OCI-LY7 (cell line): ENCODE measurements at places on chromosomes 4 and X. TPM values are rescaled to one million over a fixed set of nuclear protein-coding genes. Genes with fewer than 3 reads are reported as not detected.

DNA sequence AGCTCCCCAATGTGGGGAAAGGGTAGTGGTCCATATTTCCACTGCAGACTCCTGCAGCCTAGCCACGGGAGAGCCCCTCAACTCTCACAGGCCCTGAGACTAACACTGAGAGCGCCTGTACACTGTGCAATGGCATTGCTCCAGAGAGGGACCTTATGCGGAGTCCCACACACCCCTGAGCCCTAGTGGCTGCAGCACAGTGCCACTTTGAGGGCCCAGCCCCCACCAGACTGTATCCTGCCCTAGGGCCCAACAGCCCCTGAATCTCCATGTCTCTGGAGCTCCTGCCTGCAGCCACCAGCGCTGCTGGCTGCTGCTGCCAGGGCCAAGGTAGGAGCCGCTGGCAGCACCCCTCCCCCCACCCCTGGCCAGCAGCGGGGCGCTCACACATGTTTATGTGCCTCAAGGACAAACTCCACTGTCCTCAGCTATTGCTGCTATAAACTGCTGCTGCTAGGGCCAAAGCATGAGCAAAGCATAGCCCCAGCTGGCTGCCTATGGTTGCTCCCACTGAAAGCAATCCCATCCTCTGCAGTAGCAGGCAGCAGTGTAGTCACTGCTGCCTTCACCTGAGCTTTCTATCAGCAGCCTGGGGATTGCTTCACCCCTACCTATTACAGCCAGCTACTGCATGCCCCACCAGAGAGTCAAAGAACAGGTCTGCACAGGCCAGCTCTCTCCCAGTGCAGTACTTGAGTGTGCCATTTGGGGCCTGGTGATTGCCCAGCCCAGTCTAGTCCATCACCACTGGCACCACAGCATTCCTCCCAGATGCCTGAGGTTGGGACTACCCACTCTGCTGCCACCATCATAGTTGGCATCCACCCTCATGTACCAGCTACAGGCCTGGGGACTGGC lies 24.3 kb downstream of the TMEM154 start:
- no peak for DNase-seq

DNA sequence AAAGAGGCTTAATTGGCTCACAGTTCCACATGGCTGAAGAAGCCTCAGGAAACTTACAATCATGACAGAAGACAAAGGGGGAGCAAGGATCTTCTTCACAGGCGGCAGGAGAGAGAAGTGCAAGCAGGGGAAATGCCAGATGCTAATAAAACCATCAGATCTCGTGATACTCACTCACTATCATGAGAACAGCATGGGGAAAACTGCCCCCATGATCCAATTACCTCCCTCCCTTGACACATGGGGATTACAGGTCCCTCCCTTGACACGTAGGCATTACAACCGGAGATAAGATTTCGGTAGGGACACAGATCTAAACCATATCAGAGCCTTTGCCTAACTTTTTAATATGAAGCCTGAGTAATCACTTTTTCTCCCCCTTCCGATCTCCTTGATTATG lies 43.7 kb upstream of the MAPK10 start:
- no peak for DNase-seq

DNA sequence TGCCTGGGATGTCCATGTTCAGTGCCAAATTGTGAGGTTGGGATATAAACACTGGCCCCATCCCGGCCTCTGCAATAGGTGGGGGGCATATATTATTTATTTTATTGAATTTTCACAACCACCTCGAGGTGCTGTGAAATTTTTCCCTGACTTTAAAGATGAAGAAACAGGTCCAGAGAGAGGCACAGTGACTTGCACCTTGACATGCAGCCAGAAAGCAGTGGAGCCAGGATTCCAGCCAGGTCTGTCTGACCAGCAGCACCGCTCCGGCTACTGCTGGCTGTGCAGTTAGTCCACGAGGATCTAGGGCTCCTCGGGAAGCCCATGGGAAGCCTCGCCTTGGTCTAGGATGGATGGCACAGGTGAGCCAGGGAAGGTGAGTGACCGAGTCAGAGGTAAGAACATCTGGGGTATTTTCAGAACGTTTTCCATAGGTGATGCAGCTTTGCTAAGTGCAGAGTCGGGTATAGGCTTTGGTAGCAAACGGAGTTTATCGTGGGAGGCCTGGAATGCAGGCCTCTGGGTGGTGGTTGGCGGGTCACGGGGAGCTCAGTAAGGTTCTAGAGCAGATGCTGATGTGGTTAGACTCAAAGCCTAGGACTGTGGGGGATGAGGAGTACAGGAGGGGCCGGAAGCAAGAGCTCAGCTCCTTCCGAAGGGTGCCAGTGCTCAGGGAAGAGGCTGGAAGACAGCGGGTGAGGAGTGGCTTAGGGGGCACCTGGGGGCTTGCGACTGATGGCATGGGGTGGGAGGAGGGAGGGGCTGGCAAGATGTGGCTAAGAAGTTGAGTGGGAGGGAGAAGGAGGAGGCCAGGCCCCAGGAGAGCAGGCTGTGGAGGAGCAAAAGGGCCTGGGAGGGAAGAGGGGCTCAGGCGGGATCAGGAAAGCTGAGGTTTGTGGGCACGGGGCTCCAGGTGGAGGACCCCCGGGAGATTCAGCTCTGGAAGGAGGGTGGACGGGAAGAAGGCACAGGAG lies 107.7 kb upstream of the LRPAP1 start:
- no peak for DNase-seq

- DNase-seq: peak; percentile 67
Measured at GRCh38 chr4:80610199-80610598, 274.7 kb downstream of the CFAP299 start.

GRCh38 chr4:183658362-183659028 lies 490 bp downstream of the RWDD4 start:
- DNase-seq: peak; percentile 25

Gene UCHL1
- total RNA-seq: 375 and 432 TPM in 2 replicates
